ENCODE measurements at places on chromosomes 5 and 9.
A peak's percentile ranks its signal among the peaks of the same experiment; 100 is the strongest.

DNA sequence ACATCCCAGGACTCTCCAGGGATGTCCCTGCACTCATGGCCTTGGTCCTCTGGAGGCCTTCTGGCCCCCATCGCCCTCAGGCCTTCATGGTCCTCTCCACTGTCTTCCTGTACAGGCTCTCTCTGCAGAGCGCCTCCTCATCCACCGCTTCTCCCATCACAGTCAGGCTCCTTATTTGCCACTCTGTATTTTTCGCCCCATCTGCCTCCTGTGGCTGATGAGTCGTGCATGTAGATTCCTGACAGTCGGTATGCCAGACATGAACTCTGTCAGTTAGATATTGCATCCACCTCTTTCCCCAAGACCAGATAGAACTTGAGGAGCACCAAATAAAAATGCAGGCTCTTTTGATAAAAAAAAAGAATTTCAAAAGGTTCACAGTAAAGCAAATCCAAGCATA lies 362.8 kb downstream of the IRX1 start:
- DNase-seq: no peak

GRCh38 chr5:125149527-125149926 lies 403.1 kb upstream of the ZNF608 start:
- no peak for DNase-seq

- DNase-seq: no peak
Measured at GRCh38 chr5:142314606-142315005, 10.2 kb downstream of the SPRY4 start.

DNA sequence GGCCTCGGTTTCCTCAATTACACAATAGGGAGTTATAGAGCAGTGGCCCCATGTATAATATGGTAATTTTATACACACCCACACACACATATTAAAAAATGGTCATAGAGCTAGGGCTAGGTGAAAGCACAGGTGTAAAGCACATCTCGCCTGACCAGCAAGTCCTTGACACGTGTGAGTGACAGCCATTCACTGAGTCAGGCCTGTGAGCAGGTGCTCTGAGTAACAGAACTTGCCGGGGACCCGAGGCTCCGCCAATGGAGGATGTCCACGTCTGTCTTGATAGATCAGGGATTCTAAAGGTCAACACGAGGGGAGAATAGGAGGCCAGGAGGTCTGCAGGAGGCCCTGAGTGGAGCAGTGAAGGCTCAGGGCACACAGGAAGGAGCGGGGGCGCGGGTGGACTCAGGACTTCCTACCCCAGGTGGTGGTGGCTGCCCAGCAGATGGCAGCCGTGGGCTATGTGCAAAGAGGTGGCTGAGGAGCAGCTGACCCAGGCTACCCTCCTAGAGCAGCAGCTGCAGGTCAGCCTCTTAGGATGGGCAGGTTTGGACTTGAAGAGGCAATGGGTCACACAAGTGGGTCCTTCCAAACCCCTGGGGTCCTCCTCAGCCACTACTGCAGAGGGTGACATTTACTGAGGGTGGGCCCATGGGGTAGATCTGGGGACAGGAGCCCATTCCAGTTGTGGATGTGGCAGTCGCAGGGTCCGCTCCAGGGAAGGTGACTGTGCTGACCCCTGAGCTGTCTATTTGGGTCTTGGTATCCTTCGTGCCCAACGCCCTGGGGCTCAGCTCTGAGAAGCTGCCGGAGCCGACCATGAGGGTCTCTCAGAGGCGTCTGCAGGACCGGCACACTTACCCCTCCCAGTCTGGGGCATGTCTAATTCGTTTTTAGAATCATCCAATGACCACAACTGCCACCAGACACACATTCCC lies 45.9 kb downstream of the PRRT1B start:
- peak; percentile 82 for DNase-seq

GRCh38 chr9:114087721-114088120 lies 9.6 kb upstream of the AMBP start:
- no peak for DNase-seq

DNA sequence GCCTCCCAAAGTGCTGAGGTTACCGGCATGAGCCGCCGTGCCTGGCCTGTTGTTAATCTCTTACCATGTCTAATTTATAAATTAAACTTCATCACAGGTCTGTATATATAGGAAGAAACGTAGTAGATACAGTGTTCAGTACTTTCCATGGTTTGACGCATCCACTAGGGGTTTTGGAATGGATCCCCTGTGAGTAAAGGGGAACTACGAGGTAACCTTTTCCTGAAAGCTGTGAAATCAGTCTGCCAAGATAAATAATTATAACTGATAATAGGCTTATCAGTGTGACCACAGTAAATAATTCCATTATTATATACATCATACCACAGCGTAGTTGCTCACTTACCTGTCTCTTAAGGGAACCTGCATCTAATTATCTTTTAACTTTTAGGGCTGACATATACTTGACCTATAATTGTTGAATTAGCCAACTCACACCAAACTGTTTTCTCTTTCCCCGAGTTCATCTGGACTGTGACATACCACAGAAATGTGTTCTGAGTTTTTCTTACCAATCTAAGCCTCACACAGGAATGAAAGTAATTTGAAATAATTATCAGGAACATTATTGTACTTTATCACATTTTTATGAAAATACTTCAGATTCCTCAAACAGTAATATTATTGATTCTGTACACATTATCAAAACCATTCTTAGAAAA lies 42.9 kb downstream of the DAPK1 start:
- DNase-seq: no peak

- no peak for DNase-seq
Measured at GRCh38 chr9:27329291-27329690, 32.3 kb upstream of the EQTN start.

DNA sequence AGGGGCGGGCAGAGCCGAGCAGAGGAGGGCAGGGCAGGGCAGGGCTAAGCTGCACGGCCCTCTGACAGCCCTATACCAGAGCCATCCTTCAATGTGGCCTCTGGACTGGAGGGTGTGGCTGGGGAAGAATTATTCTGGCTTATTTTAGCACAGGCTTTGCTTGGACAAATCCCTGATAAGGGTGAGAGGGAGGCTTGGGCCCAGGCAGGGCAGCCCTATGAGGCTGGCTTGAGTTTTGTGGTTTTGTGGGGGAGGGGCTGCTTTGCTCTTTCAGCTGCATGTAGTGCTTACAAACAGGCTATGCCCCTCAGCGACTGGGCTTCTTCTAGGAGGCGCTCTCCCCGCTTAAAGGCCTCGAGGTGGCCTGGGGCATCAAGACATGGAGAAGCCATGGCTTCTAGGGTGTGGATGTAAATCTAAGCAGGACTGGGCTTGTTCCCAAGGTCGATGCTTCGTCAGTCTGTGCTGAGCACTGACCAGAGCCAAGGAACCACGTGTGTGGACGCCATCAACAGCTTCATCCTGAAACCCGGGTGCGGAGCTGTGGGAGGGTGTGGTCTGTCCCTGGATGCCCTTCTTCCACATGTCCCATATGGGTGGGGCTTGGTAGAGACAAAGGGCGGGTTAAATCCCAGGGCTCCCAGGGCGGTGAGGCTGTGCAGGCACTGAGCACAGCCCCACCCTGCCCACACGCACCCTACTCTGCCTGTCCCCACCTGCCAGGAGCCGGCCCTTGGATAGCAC lies 45.7 kb upstream of the IPPK start:
- DNase-seq: no peak

DNA sequence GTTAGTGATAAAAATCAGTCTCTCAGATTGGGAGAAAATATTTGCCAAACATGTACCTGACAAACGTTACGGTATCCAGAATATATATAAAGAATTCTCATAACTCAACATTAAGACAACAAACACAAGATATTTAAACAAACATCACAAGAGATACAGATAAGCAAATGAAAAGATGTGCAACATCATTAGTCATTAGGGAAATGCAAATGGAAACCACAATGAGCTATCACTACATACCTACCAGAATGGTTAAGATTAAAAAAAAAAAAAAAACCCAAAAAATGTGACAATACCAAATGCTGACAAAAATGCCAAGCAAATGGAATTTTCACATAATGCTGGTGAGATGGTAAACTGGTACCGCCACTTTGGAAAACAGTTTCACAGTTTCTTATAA lies 15.4 kb downstream of the CERT1 start:
- no peak for DNase-seq

DNA sequence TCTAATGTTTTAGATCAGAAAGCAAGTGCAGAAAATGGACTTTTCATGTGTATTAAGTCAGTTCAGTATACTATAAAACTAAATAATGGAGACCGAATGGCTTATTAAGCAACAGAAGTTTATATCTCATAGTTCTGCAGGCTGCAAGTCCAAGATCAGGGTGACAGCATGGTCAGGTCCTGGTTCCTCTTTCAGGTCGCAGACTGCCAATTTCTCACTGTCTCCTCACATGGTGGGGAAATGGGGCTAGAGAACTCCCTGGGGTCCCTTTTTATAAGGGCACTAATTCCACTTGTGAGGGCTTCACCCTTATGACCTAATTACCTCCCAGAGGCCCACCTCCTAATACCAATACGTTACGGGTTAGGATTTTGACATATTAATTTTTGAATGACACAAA lies 48.7 kb downstream of the RICTOR start:
- no peak for DNase-seq

DNA sequence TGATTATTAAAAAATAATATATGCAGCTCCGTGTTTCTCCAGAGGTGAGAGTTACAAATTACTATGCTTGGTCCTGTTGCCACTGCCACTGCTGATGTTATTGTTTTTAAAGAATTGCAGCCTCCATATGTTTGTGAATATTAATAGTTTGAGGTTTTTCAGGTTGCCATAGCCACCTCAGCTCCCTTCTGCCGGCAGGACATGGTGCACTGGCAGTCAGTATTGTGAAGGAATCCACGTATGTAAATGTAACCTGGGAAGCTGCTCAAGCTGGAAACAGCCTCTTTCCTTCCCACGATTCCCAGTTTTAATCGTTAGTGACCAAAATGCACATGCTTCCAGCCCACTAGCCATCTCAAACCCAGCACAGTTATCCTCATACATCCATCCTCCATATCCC lies 184.4 kb upstream of the CCNG1 start:
- no peak for DNase-seq

DNA sequence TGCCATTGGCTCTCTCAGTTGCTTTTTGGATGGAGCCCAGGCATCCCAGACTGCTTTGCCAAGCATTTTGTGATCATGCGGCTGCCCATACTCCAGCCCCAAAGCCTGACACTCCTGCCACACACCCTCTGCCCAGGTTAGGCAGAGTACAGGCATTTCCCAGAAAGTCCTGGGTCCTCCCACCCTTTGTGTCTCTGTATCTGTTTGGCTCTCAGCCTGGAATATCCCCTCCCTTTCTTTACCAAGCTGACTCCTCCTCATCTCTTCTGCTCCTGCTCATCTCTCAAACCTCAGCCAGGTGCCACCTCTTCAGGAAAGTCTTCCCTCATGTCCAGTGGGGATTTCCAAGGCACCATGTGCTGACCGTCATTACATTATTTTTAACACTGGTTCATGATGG lies 14.3 kb upstream of the SH3RF2 start:
- no peak for DNase-seq

- DNase-seq: no peak
Measured at GRCh38 chr5:130278136-130278535, 373.9 kb downstream of the CHSY3 start.

All from D721Med (cell line).